ENCODE measurements at places on chromosomes 7 and 10.

DNA sequence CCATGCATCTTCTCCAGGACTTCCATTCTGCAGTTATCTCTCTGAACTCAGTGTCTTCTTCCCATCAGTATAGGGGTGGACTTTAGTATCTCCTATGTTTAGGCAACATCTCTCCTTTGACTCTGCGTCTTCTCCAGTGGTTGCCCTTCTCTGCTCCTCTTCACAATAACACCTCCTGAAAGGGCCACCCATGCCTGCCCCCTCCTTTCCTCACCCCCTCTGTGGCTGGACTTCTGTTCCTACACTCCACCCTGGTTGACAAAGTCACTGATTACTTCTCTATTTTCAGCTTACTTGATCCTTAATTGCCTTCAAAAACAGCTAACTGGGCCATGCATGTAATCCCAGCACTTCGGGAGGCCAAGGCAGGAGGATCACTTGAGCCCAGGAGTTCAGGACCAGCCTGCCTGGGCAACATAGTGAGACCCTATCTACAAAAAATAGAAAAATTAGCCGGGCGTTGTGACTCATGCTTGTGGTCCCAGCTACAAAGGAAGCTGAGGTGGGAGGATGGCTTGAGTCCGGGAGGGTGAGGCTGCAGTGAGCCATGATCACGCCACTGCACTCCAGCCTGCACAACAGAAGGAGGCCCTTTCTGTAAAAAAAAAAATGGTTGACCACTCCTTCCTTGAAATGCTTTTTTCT is 13.7 kb downstream of the SRGN start:
- no peak for DNase-seq

DNA sequence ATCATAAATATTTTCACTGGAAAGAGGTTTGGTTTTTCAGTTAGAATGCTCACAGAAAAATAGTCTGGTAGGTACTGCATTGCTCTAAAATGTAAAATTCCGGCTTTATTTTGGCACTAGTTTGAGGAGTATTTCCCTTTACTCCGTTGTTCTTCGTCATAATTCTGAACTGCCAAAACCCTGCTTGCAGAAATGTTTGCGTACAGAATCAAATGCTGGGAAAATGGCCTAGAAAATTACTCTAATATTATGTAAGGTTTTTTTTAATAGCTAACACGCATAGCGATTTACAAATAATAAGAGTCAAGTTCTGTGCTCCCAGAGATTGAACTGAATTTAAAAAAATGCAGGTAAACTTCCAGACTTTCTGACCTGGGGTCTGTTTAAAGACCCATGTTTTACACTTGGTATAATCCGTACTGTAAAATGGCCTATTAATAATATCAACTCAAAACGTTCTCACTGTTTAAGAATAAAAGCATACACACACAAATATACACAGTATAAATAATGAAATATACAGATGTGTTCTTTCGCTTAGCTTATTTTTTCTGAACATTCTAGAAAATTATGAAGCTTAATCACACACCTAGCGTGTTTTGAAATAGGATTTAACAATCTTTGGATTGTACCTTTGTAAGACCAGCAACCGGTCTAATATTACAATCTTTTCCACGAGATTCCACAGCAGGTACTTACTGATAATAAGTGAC is 23.5 kb upstream of the ANLN start:
- no peak for DNase-seq

- DNase-seq, result no peak
Observed at GRCh38 chr10:92550924-92551323, 23.0 kb downstream of the IDE start.

- DNase-seq, result no peak
Observed at GRCh38 chr7:113394856-113395255, 276.5 kb upstream of the SMIM30 start.

DNA sequence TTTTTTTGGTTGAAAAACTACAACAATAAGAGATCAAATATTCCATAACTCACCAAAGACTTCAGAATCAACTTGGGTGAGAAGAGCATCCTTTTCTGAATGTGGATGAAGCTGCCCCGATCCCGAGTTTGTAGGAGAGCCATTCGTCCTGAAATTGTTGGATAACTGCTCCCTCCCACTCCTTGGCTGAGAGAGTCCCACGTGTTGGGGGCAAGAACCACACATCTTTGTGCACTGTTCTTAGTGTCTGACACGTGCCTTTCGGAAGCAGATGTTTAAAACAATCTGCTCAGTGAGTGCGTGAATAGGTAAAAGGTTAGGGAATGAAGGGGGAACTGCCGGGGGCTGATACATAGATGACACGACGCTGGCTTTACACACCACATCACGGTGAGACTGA is 575.7 kb downstream of the PTPRN2 start:
- no peak for DNase-seq

GRCh38 chr7:38374507-38374906 is 101.1 kb upstream of the TARP start:
- DNase-seq, result no peak

DNA sequence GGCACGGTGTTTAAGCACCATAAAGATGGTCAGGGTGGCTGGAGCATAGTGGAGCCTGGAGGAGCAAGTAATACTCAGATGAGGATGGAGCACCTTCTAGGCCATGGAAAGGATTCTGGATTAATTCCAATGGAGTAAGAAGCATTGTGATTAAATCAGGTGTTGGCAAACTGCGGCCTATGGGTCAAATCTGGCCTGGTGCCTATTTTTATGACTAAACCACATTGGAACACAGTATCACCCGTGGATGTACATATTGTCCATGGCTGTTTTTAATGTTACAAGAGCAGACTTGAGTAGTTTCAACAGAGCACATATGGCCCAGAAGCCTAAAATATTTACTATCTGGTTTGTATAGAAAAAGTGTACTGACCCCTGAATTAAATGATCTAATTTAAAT is 49.9 kb upstream of the TMEM248 start:
- DNase-seq, result no peak

GRCh38 chr10:127935071-127935561 is 28.2 kb downstream of the PTPRE start:
- no peak for DNase-seq

DNA sequence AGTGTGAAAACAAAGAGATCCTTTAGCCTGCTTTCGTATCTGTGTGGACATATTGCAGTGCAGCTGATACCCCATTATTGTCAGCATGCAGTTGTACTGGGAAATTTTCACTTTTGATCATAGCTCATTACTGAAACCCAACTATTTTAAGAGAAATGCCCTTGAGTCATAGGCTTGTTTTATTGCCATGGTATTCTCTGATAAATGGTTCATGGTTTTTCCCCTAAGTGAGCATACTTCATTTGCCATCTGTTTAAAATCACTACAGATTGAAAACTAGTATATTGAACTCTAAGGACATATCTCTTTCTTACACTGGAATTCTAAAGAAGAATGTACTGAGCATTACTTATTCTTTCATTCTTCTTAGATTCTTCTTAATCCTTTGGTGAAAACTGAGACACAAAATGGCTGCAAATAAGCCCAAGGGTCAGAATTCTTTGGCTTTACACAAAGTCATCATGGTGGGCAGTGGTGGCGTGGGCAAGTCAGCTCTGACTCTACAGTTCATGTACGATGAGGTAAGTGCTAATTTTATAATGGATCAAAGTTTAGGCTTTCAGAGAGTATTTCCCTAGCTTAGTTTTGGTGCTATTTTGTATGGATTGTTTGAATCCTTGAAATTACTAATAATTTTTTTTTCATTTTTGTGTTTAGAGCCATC is 63.0 kb downstream of the RALA start:
- no peak for DNase-seq

DNA sequence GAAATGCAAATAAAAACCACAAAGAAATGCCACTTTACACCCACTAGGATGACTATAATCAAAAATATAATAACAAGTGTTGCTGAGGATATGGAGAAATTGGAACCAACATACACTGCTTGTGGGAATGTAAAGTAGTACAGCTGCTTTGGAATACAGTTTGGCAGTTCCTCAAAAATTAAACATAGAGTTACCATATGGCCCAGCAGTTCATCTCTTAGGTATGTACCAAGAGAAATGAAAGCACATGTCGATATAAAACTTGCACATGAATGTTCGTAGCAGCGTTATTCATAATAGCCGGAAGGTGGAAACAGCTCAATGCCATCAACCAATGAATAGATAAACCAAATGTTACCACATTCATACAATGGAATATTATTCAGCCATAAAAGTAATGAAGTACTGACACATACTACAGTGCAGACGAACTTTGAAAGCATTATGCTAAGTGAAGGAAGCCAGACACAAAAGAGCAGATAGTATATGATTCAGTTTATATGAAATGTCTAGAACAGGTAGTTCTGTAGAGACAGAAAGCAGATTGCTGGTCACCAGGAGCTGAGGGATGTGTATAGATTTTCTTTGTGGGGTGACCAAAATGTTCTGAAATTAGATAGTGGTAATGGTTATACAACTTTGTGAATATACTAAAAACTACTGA is 12.4 kb downstream of the BCAP29 start:
- DNase-seq, result no peak

GRCh38 chr10:69456880-69457693 is 5.8 kb downstream of the TSPAN15 start:
- DNase-seq, result peak; percentile 50

DNA sequence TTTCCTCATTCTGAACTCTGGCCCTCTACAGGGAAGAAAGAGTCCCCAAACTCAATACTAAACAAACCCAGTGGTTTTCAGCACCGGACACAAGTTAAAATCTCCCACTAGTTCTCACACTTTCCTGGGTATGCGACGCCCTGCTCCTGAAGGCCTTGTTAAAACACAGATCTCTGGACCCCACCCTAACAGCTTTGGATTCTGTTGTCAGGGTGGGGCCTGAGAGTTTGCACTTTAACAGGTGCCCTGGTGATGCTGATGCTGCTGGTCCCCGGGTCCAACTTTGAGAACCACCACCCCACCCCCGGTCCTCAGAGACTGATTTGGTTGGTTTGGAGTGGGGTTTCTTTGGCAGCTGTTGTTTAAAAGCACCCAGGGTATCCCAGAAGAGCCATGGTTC is 61.6 kb downstream of the CHST3 start:
- no peak for DNase-seq

DNA sequence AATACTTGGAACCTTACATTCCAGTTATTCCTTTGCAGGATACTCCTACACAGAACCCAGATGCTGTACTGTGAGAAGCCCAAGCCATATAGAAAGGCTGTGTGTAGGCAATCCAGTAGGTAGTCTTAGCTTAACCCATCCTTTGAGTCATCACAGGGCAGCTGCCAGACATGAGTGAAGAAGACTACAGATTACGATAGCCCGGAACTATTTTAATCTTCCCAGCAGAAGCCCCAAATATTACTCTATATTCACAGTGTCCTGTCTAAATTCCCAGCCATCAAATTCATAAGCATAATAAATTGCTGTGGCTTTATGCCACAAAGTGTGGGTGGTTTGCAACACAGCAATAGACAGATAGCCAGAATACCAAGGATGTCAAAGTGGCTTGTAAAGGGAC is 474.1 kb upstream of the STEAP1 start:
- DNase-seq, result no peak

- DNase-seq, result no peak
Observed at GRCh38 chr10:84196083-84196482, 1.7 kb downstream of the CDHR1 start.

GRCh38 chr10:31030260-31030659 is 1.4 kb downstream of the ZNF438 start:
- no peak for DNase-seq

DNA sequence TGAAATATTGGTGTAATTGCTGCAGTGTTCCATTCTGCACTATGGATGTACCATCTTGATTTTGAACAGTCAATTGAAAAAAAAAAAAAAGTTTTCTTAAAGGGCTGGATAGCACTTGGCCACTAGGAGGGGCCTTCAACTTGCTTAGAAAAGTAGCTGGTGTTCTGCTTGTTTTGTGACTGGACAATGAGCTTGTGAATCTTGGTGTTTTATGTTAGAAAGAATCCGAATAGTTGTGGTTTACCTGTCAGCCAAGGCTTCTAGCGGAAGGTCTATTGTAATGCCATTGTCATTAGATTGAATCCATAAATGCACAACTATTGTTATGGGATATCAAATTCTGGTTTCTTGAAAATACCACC is 77.1 kb downstream of the BMPER start:
- no peak for DNase-seq

DNA sequence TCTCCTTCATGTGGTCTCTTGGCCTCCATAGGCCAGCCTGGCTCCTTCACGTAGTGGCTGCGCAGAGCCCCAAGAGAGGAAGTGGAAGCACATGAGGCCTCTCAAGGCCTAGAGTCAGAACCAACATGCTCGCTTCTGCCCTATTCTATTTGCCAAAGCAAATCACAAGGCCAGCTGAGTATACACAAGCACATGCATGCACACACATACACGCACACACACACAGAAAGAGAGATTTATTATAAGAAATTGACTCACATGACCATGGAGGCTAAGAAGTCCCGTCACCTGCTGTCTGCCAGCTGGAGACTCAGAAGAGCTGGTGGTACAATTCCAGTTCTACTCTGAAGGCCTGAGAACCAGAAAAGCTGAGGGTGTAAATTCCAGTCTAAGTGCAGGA is 64.3 kb upstream of the NRP1 start:
- DNase-seq, result no peak

- DNase-seq, result no peak
Observed at GRCh38 chr7:132084776-132085388, 491.4 kb downstream of the PLXNA4 start.

- DNase-seq, result no peak
Observed at GRCh38 chr10:27258838-27259812, 18.5 kb upstream of the ACBD5 start.

DNA sequence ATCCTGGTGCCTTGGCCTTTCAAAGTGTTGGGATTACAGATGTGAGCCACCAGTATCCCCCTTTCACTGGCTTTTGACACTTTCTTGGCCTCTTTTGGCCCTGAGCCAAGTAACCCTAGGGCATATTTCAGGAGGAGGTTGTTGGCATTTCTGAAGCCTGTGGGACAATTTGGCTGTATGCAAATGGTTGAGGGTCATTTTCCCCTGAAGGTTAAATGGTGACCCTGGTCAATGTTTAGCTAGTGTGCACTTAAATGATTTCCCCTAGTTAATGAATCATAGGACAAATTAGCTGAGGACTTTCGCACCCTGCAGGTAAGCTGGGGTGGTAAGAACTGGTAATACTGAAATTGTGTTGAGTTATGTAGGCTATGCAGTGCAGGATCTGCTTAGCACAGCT is 660.5 kb downstream of the LRMDA start:
- DNase-seq, result no peak

DNA sequence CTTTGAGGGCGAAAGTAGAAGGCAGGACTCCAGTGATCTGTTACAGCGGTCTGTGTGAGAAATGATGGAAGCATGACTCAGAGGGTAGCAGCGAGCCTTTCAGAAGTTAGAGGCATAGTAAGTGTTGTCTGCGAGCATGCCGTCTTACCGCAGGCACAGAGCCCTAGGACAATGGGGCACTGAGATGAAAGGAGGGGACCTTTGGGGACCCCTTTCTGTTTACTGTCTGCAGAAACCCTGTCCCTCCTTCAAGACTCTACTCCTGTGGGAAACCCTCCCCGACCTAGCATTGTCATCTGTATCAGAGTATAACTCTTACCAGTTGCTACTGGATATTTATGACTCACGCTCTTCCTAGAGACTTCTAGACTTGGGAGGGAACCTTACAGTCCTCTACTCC is 87.2 kb upstream of the AGK start:
- no peak for DNase-seq

Data from PC-9 (cell line).